ENCODE measurements at places on chromosomes 3 and 15.

DNA sequence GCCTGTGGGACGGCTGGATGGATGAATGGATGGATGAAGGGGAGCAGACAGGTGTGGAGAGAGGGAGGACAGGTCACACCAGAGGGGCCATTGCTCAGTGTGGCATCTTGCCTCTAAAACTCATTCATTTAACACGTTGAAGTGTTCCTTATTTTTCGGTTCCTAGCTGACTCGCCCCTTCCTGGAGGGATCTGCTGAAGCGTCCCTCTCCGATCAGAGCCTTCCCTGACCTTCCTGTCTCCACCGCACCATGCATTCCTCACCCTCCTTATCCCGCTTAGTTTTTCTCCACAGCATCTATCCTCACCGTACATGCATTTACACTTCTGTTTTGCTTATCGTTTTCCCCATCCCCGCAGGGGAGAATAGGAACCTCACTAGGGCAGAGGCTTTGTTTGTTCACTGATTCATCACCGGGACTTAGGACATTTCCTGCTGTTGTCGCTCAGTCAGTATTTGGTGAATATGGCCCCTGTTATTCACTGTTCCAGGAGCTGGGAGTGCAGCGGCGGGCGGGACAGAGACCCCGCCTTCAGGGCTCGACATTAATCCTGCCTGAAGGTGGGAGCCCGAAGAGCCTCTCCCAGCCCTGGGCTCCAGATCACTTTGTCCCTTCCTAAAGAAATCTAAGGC lies 32.0 kb downstream of the FOXL2 start:
- peak; percentile 80 for DNase-seq

DNA sequence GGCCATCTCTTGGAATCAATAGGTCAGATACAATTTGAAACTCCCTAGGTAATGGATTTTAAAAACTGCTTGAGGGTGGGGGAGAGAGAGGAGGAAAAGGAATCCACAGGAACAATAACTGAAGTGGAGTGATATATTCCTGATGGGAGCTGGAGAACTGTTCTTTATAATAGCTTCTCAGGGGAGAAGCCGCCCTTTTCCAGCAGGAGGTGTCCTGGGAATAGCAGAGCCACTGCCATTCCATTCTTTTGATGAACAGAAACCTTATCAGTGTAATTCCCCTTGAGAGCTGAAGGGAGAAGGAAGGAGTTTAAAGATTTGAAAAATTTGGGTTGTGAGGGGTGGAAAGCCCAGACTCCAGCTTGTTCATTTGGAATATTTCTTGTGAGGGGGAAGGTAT lies 504.9 kb upstream of the DPH6 start:
- DNase-seq, result peak; percentile 15

- DNase-seq, result no peak
Measured at GRCh38 chr15:63042877-63043334, 359 bp downstream of the TPM1 start.

GRCh38 chr3:66502245-66502874 lies 1.5 kb upstream of the LRIG1 start:
- DNase-seq, result no peak

DNA sequence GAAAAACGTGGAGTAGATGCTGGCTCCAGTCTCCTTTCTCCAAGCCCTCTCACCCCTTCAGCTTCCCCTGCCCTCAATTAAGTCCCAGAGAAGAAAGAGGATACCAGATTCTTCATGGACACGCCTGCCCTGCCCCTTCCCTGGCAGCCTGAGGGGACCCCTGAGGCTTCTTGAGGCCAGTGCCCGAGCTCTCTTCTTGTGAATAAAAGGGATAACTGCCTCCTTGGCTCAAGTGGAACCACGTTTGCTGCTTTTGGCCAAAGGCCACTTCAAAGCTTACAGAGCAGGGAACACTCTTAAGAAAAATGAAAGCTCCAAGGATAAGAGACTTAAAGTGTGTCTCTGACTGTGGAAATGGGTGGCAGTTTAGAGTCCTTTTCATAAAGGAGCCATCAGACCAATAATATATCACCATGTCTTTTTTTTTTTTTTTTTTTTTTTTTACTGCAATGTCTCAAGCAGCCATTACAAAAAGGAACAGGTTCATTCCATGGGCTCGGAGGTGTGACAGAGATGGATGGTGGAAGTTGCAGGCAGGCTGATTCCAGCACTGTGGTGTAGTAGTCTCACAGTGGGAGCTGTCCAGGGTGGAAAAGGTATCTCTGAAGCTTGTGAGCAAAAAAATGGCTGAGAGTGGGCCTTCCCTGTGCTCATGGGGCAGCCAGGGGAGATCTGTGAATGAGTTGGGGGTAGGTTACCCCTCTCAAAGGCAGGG lies 108.8 kb downstream of the SEMA5B start:
- peak; percentile 16 for DNase-seq

- peak; percentile 100 for DNase-seq
Measured at GRCh38 chr15:39140060-39140604, 440.7 kb upstream of the THBS1 start.

GRCh38 chr3:133747907-133748639 lies 1.9 kb downstream of the TF start:
- no peak for DNase-seq

DNA sequence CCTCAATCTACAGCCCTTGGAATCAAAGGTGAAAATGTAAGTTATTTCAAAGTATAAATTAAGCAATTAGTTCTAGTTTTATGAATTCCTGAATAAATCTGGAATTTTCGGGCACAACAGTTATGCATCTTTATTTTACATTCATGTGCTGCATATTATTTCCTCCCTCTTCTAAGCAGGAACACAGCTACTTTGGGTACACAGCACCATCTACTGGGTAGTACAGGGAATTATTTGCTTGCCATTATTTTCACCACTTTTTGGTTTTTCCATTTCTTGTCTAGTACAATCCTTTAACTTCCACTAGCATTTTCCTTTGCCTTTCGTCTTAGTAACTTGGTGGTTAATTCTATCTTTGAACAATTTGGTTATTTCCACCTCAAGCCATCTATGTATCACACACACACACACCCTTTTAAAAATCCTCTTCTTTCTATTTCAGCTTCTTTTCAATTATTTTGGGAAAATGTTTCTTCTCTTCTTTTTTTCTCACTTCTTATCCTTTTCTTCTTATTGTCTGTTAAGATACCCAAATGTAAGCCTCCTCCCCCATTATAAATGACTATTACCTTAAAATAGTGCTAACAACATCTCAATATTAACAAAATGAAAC lies 451.0 kb downstream of the MFSD1 start:
- peak; percentile 52 for DNase-seq

- DNase-seq, result no peak
Measured at GRCh38 chr3:122322095-122323075, 2.7 kb upstream of the CSTA start.

GRCh38 chr3:143236226-143236964 lies 116.8 kb downstream of the CHST2 start:
- no peak for DNase-seq

- no peak for DNase-seq
Measured at GRCh38 chr3:62614527-62614926, 241.2 kb upstream of the FEZF2 start.

Data from fibroblast of skin of back (primary cell).